ENCODE measurements at places on chromosomes 1 and 21.

GRCh38 chr1:36948606-36949005, 85.7 kb downstream of the GRIK3 start:
- DNase-seq, result no peak

- DNase-seq, result no peak
Measured at GRCh38 chr1:92210701-92211100, 7.0 kb upstream of the C1orf146 start.

- peak; percentile 41 for DNase-seq
Measured at GRCh38 chr1:206923009-206923960, 1.5 kb upstream of the FCMR start.

- DNase-seq, result no peak
Measured at GRCh38 chr1:154813846-154814505, 56.1 kb downstream of the KCNN3 start.

DNA sequence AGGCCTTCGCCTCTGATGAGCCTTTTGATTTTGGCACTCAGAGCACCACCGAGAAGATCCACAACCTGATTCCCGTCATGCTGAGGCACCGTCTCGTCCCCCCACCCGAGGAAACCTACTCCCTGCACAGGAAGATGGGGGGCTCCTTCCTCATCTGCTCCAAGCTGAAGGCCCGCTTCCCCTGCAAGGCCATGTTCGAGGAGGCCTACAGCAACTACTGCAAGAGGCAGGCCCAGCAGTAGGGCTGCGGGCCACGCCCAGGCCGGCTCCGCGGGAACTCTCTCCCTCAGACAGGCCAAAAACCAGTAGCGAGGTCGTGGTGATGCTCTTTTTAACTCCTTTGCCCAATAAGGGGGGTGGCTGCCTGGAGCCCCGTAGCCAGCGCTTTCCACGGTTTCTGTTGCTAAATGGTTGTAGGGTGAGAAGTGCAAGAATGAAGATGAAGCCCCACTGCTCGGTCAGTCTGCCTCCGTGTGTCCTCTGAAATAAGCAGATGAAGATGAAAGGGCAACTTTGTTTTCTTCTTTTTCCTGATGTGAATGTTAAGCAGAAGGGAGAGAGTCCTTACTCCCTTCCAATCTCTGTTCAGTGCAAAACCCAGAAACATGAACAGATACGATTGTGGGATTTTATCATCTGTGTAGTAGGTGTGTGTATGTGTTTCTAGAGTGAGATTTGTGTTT, 46.5 kb downstream of the COQ8A start:
- DNase-seq, result no peak

Measured in inflammatory macrophage treated with lipopolysaccharide for 4 hours (primary cell).